T-helper 1 cell (primary cell): ENCODE measurements at places on chromosomes 4 and X.

DNA sequence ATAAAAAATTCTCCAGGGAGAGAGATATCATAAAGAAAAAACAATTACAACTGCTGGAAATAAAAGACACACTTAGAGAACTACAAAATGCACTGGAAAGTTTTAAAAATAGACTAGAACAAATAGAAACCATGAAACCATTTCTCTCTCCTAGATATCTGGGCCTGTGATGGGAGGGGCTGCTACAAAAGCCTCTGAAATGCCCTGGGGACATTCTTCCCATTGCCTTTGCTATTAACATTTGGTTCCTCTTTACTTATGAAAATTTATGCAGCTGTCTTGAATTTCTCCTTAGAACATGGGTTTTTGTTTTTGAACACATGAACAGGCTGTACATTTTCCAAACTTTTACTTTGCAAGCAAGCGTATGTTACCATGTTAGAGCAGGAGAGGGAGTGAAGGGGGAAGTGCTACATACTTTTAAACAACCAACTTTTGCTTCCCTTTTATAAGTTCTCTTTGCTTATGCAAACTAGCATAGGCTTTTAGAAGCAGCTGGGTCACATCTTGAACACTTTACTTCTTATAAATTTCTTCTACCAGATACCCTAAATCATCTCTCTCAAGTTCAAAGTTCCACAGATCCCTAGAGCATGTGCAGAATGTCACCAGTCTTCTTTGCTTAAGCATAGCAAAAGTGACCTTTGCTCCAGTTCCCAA, 47.9 kb upstream of the PACRGL start:
- DNase-seq = no peak

DNA sequence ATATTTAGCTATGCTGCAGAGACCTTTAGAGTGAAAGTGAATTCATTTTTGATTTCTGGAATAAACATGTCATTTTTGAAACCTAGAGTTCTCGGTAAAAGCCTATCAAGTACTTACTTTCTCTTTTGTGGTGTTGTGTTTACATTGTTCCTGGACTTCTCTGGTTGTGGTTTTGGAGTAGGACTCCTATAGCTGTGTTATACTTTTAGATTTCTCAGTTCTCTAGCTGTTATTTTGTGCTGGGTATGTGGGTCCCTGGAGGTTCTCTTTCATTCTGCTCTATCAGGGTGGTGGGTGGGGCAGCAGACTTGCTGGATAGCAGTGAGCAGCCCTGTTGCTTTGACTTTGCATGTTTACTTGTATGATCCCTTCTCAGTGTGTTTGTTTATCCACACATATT, 25.6 kb upstream of the MSMO1 start:
- DNase-seq = peak; percentile 29

- no peak for DNase-seq
Measured at GRCh38 chrX:100447655-100448397, 37.8 kb upstream of the PCDH19 start.

DNA sequence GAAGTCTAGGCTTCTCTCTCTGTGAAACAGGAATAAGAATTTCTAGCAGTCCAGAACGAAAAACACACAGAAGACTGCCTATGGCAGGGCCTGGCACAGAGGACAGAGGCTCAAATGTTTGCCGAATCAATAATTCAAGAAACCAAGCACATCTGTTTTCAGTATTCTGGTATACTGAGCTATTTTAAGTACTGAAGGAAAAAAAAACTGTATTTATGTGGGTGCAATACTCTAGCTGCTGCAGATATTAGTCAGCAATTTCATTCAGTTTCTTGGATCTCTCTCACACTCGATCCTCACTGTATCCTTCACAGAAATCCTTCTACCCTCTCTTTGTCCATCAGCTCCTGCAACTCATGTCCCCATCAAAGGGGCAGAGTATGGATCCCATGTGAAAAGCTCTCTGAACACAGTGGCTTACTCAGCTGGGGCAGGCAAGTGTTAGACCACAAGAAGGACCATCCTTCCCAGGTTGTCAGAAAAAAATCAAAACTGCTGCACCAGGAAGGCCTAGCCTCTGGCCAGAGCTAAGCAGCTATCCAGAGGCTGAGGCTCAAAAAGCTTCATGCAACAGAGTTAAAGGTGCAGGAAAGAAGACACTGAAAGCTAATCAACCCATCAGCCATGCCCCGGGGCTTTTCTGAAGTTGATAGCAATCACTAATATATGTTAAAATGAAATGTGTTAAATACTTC, 9.1 kb upstream of the USO1 start:
- DNase-seq = no peak

DNA sequence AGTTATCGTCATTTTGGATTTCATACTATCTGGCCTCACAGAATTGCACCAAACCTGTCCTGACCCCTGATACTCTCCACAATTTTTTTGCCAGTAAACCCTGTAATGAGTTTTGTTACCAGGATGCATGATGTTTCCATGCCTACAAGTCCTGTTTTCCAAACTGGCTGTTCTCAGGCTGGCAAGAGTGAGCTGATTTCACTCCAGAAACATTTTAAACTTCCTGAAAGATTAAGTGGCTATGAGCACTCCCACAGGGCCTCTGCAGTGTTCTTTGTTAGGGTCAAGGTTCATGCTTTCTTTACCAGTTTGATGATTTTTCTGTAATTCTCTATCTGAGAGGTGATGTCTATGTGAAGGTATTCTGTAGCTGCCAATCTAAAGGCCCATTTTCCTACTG, 31.7 kb upstream of the PDLIM3 start:
- DNase-seq = no peak

DNA sequence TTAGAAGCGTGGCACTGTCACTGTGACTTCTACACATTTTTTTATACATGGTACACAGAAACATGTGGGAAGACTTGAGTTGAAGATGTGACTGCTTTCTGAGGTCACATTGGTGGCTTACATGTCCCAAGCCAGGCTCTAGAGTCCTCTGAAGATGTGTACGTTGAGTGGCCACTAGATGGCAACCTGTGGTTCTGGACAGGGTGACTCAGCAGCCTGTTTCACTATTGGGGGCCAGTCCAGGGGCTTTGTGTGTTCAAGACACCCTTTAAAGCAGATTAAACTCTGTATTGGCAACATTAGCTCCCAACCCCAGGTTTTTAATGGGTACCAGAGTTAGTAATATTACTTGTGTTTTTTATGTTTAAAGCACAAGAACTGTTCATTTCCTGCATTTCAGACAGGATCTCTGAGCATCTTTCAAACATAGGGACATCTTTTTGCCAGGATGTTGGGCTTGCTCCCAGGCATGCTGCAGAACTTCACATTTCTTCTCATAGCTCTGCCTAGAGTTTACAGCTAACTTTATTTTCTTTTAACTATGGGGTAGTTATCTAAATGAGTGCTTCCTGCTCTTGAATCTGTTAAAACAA, 53.0 kb downstream of the DCUN1D4 start:
- DNase-seq = peak; percentile 26

DNA sequence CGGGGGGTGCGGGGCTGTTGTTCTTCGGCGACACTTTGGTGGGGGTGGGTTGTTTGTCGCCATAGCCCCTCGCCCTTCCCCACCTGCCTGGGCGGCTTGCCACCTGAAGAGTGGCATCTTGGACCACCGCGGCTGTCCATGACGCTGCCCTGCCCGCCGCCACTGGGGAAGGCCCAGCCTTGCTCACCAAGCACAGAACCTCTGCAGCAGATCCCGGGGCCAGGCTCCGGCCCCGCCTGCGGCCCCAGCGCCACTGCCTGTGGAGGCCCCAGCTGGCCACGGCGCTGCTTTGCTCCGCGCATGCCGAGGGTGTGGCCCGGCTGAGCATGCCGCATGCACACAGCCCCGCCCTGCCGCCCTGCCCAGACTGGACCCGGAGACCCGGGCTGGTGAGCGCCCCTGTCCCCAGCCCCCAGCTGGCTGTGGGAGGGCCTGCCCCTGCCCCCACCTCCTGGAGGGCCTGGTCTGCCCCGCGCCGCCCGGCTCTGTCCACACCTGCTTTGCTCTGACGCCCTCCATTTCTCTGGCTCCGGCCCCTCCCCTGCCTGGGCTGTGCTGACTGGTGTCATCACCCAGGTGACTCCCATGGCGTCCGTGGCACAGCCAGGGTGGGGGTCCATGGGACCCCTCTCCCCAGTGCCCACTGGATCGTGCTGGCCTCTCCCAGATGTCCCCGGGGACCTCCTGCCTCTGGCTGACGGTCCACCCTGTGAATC, 5.3 kb downstream of the NAT8L start:
- DNase-seq = no peak

DNA sequence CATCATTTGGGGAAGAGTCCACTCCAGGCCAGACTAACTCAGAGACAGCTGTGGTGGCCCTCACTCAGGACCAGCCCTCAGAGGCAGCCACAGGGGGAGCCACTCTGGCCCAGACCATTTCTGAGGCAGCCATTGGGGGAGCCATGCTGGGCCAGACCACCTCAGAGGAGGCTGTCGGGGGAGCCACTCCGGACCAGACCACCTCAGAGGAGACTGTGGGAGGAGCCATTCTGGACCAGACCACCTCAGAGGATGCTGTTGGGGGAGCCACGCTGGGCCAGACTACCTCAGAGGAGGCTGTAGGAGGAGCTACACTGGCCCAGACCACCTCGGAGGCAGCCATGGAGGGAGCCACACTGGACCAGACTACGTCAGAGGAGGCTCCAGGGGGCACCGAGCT, 3.3 kb upstream of the ERAS start:
- no peak for DNase-seq

DNA sequence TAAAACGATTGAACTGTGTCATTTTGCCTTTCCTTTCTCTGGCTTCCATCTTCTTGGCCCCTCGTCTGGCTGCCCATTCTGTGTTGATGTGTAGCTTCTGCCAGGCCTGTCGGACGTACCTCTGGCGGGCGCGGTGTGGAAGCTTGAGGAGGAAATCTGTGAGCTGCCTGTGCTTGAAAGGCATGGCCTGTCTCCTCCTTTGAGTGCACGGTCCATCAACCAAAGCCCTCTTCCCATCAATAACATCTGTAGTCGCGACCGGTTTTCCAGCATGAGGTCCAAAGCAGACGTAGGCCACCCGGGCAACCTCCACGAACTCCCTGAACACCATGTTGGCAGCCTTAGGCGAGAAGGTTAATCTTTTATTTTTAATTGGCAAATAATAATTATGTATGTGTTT, 202.7 kb downstream of the CRLF2 start:
- no peak for DNase-seq

GRCh38 chrX:34371754-34372153, 239.6 kb upstream of the FAM47A start:
- DNase-seq = no peak
